ENCODE measurements at places on chromosomes 4 and X.
A peak's percentile ranks its signal among the peaks of the same experiment; 100 is the strongest.

DNA sequence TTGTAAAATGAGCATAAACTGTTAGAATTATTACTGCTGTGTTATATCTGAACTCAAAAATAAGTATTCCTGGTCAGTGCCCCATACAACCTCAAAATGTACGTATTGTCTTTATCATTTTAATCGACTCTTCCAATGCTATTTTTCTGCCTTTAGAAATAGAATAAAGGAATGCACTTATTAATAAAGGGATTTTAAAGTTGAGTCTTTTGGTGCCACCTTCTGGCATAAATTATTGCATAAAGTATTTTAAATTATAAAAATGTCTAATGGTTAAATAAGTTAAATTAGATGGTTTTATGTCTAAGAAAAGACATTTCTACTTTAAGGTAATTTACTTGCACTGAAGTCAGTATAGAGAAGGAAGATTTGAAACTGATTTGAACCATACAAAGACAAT is 424.0 kb upstream of the NDST4 start:
- no peak for DNase-seq

GRCh38 chrX:10444204-10444603 is 176.2 kb downstream of the MID1 start:
- DNase-seq, result no peak

DNA sequence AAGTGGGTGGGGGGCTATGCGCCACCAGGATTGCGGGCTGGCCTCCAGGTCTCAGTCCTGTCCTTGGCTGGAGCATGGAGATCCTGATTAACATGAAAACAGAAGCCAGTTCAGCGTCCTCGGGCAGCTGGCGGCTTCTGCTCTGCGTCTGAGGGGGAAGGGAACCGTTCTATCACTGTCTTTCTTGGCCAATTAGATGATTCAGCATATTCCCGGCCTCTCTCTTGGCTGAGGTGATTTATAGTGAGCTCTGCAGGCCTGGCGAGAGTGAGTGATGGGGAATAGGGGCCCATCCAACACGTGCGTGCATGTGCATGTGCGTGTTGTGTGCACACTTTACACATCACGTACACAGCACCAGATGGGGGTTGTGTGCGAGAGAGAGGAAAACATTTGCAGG is 145.8 kb upstream of the ATP6AP2 start:
- no peak for DNase-seq

DNA sequence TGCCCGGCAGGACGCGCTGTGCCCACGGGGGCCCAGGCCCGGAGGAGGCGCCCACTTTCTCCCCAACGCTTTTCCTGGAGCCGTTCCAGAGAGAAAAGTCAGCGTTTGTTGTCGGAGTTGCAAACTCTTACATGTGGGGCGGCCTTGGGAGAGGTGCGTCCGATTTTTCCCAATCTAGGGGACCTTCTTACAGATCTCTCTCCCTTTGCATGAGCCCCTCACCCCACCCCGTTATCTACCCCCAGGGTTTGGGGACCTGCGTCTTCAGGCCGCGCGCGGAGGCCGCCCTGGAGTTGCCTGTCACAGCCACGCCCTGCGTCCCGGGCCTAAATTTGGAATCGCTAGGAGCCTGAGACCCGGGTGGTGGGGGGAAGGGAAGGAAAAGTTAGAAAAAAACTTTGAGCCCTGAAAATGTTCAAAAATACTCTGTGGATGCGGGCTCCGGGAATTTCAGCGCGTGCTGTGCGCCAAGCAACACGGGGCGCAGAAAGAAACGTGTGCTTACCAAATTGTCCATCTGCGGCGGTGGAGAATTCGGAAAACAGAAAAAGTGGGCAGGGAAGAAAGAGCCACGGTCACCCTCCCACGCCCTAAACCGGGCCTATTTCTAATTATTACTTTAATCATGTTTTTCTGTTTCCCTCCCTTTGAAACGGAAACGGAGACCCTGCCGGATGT is 587 bp downstream of the CD99 start:
- DNase-seq, result no peak

DNA sequence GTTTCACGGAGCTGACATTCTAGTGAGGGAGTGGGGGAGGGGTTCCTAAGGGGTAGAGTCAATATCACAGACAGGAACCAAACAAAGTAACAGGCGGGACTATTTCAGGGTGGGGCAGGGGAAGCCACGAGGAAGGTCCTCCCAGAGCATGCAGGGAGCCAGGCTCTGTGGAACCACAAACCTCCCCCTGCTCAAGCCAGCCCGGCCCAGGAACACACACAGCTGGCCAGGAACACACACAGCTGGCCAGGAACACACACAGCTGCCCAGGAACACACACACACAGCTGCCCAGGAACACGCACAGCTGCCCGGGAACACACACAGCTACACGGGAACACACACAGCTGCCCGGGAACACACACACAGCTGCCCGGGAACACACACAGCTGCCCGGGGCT is 24.8 kb downstream of the EVC2 start:
- no peak for DNase-seq

DNA sequence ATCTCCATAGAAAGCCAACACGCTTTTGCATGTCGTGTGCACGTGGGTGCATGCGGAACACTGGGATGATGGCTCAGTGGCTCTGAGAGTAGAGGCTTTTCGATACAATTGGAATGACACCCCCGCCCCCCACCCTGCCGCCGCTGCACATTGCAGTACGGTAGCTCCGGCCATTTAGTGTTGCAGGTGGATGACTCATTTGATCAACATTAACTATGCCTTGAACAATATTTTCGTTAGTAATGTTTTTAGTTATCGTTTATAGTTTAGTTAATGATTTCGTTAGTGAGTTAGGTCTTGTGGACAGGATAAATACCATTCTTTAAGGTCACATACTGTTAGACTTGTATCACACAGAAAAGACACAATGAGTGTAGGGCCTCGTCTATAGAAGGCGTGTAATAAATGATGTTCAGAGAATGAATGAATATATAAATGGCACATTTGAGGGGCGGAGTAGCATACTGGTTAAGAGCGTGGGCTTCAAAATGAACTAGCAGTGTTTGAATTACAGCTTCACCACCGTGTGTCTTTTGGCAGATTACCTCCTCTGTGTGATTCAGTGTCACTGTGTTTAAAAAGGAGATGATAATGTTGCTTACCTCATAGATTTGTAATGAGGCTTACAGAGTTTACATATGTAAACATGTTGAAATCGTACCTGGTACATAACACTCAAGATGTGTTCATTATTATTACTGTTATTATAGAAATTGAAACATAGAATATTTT is 67.2 kb upstream of the TENM3 start:
- no peak for DNase-seq

DNA sequence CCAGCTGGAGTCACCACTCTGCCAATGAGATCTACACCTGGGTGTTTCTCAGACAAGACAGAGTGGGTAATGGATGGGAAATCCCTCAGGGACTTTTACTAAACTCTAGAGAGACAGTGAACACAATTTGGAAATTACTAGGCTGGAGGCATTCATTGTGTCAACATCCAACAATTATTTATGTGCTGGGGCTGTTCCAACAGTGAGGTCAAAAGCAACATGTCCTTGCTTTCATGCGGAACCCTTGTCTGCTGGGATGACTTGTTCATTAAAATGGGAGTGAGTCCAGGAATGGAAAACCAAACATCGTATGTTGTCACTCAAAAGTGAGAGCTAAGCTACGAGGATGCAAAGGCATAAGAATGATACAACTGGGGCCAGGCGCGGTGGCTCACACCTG is 54.0 kb downstream of the DRD5 start:
- no peak for DNase-seq

DNA sequence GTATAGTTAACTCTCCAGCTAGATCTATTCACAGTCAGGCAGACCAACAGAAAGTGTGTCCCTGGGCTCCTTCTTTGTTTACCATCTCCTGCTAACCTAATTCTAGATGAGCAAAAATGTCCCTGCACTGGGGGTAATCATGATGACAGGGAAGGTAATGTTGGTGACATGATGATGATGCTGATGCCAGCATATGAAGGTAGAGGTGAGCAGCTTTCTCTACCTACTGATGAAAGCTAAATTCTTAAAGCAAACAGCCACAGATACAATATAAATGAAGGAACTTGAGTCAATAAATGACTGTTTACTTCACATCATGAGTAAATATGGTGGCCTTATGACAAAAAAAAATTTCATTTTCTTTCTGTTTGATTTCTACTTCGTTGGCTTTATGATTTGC is 78.5 kb downstream of the NKX6-1 start:
- no peak for DNase-seq

- DNase-seq, result no peak
These were observed at the start of gene CCDC120 for GRCh38 chrX:49058794-49059193. CCDC120 (plus strand) TSS chrX:49058999; CDS start chrX:49062042, 3,043 bp downstream.

DNA sequence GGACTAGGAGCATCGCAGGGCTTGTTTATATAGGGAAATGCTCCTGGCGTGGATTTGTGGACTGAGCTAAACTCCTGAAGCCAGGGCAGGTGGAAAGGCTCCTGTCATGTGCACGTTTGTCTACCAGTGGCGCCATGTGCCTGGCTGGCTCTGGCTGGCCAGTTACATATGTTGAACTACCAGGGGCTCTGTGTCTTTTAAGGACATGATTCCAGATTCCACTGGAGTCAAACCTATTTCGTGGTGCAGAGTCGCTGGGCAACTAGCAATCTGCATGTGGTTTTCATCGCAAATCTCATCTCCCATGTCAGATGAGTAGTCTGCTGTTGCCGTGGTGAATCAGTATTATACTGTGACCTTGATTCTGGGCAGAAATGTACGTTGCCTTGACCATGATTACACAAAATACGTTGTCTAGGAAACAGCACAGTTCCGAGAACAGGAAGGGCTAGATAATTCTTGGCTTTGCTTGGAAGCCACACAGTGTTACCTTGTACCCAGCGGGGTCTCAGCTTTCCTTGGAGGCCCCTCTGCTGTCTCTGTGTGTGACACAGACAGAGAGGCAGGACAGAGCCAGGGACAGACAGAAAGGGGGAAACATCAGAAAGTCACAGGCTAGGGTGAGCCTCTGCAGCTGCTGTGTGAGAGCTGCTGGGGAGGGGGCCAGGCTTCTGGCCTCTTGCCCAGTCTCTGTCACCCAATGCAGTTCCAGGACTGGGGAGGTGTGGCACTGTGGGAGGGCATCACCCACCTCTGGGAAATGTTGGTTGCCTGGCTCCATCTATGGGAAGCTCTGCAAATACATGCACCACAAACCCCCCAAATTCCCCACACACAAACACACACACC is 19.2 kb downstream of the PNMA6E start:
- DNase-seq, result peak; percentile 58

GRCh38 chrX:30939928-30940327 is 50.9 kb upstream of the TAB3 start:
- DNase-seq, result no peak

DNA sequence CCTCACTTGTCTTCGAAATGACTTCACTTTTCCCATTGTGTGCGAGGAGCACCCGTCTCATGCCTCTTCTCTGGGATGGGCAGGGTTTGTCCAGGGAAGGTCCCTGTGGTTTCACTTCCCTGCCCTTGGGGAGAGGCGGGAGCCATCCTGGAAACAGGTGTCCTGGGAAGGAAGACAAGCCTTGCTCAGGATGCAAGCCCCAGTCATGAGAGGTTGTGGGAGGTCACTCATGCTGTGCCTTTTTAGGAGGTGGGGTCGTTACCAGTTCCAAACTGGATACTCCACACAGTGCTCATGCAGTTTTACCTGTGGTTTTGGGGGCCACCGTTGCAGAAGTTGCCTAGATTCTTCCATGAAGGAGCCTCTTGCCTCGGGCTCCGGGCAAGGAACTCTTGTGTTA is 3.8 kb downstream of the RGS12 start:
- no peak for DNase-seq

- DNase-seq, result no peak
These were observed 226.7 kb downstream of the RBMX2 start for GRCh38 chrX:130628516-130628915.

- no peak for DNase-seq
These were observed 531.7 kb upstream of the FTHL17 start for GRCh38 chrX:31603411-31604120.

- DNase-seq, result no peak
These were observed 312.2 kb downstream of the GALNTL6 start for GRCh38 chr4:172125443-172125842.

DNA sequence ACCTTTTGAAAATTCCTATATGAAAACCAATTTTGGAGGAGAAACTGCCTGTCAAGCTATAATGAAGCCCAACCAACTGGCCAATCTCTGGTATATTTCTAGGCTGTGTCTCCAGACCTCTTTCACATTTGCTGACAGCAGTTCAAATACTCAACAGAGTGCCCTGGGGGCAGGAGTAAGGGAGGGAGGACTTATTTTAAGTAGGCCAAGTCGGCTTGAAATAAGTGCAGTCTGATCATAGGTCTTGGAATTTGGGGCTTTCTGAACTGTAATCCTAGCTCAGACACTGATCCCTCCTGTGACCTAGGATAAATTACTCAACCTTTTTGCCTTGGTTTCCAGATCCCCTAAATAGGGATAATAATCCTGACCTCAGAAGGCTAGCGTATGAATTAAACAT is 59.4 kb upstream of the SLC7A11 start:
- no peak for DNase-seq

GRCh38 chr4:23481566-23481965 is 408.3 kb downstream of the PPARGC1A start:
- DNase-seq, result no peak

GRCh38 chrX:150409486-150409885 is 46.4 kb downstream of the MAMLD1 start:
- no peak for DNase-seq

- DNase-seq, result peak; percentile 44
These were observed 5.9 kb upstream of the FAM184B start for GRCh38 chr4:17787315-17787714.

DNA sequence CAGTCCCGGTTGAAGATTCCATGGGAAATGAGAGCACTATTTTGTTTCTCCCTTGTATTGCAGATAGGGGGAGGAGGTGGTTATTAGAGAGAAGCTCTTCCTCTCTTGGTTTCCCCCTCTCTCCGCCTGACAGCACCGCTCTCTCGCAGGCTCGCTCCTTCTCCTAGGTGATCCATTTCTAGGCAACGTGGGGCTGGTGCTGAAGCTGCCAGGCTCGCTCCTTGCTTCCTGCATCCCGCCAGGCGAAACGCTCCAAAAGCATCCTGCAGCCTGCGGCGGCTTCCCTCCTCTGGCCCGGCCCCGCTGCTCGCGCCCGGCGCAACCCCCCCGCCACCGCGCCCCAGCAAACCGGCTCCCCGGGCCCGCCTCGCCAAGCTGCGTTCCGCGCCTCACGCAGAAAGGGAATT is at the start of gene GRID2:
GRID2 (plus strand) TSS at position 346 of the 407 bp plus-strand sequence.
- DNase-seq, result no peak

DNA sequence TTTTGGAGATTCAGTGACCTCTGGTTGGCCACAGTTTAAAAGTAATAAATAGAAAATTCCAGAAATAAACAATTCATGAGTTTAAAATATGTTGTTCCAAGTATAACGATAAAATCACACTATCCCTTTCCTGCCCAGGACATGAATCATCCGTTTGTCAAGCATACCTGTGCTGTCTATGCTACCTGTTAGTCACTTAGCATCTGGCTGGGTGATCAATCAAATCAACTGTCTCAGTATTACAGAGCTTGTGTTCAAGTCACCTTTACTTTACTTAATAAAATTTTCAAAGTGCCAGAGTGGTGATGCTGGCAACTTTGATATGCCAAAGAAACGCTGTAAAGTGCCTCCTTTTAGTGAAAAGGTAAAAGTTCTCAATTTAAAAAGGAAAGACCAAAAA is 979.5 kb upstream of the NDST4 start:
- DNase-seq, result no peak

- no peak for DNase-seq
These were observed 63.9 kb downstream of the ENPP6 start for GRCh38 chr4:184153781-184154180.

Measured in non-pigmented ciliary epithelial cell (primary cell).